T-helper 1 cell (primary cell): ENCODE measurements at places on chromosomes 4 and X.
A peak's percentile ranks its signal among the peaks of the same experiment; 100 is the strongest.

DNA sequence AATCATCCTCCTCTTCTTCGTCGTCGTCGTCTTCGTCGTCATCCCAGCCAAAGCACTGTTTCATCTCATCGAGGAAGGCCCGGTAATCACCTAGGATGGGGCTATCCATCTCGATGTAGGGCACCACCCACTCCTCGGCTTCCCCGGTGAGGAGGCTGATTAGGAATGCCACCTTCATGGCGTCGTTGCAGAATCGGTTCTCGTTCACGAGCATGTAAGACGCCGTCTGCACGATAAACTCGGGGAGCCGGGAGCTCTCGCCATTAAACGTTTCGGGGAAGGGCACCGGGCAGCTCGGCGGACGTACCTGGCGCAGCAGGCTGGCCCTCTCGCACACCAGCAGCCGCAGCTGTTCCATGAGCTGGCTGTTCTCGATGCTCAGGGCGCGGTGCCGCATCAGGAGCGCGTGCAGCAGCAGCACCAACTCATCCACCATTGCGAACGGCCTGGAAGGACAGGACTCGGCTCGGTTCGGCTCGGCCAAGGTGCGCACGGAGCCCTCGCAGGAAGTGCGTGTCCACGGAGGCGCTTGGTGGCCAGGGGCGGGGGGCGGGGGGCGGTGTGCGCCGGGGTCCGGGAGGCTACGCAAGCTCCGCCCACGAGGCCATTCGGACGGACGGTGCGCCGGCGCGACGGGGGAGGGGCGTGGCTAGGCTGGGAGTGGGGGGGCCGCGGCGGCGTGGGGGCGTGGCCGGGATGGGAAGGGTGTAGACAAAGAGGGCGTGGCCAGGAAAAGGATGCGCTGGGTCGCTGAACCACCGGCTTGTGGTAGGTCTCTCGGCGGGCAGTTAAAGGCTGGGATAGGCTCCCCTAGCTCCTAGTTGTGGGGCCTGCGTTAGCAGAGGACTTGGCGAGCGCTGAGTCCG, at the start of gene LDOC1:
LDOC1 (minus strand) TSS at position 544 of the 866 bp plus-strand sequence; CDS start at position 436, 108 bp downstream.
- peak; percentile 70 for DNase-seq

DNA sequence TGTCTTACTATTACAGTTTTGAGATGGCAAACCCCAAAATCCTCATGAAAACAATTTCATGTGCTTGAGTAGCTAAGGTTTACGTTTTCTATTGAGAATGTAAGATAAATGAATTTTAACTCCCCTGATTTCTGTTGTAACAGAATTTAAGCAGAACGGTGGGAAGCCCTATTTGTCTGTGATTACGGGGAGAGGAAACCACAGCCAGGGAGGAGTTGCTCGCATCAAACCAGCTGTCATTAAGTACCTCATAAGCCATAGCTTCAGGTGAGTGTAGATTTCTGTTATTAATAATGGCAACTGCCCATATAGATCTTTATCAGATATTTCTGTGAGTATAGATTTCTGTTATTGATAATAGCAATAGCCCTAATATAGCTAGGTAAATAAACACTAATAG, 44.2 kb upstream of the RHOH start:
- peak; percentile 32 for DNase-seq

DNA sequence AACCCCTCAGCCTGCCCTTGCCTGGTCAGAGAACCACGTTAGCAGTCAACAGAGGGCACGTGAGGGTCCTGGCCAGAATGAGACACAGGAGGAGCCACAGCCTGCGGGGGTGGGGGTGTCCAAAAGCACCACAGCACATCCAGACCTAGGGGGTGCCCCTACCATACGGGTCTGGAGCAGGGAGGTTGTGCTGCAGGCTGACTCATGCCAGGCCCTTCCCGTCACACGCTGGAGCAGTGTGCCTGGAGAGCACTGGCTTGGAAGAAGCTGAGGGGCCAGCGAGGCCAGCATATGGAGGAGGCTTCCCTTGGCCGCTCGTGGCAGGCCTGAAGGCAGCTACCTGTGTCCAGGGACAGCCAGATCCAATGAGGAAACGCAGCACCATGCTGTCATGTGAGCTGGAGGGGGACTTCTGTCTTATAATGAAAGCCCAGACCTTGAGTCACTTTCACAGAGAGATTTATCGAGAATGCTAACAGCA, 1.5 kb upstream of the IRAK1 start:
- DNase-seq, result no peak

GRCh38 chr4:111268769-111269414, 646.0 kb upstream of the PITX2 start:
- no peak for DNase-seq

DNA sequence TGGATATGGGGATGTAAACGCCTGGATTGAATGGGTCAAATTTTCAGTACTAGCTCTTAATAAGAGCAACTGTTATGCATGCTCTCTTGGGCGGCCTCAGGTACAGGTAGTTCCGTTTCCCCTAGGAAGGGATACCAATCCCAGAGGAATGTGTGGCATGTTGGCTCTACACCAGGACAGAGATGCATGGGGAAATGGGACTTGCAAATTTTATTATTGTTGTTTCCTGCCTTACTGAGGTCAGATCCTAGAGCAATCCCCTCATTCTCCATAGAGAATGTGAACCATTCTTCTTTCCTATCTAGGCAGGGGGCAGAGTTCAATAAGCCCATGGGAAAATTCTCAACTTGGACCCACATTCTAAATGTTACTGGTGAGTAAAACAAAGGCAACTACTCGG, 361.8 kb upstream of the FGF16 start:
- DNase-seq, result no peak

- DNase-seq, result no peak
Observed at GRCh38 chr4:23873717-23874535, 15.9 kb downstream of the PPARGC1A start.
